ENCODE measurements at places on chromosomes 16 and 17.

DNA sequence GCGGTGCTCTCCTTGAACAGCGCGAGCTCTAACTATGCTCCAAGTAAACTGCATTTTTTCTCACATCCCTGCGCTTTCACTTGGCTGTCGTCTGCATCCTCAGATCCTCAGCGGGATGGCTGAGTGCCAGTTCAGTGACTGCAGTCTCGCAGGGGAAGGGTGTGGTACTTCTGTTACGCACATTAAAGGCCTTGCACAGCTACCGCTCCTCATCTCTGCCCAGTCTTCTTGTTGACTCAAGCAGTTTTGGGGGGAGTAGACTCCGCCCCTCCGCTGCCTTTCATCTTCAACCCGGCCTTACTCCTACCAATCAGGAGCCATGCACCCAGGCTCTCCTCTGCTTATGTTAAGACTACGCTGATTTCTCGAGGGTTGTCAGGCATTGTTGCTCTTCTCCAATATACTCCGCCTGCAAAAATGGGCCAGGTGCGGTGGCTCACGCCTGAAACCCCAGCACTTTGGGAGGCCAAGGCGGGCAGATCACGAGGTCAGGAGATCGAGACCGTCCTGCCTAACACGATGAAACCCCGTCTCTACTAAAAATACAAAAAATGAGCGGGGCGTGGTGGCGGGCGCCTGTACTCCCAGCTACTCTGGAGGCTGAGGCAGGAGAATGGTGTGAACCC lies 10.0 kb downstream of the ATP5PD start:
- DNase-seq = no peak

DNA sequence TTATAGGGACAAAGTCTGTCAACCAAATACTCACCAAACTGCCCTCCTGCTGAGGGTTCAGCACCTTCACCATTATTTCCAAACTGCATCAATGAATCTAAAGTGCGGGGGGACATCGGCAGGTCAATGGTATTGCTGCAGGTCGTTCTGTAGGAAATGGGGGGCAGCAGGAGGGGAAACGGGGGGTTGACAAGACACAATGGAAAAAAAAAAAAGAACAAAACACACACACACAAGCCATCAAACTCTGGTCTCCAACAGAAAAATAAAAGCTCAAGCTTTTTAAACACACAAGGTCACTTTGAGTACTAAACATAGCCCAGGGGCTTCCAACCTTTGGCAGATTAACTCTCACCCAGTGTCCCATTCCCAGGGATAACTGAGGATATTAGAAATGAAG lies 28.5 kb downstream of the STAT5A start:
- no peak for DNase-seq

- DNase-seq = no peak
These were observed 137.3 kb upstream of the CES5A start for GRCh38 chr16:56012482-56012811.

- no peak for DNase-seq
These were observed 11.1 kb downstream of the CANT1 start for GRCh38 chr17:78998311-78999055.

- DNase-seq = no peak
These were observed 256.7 kb downstream of the CDH11 start for GRCh38 chr16:64865069-64865696.

- no peak for DNase-seq
These were observed 4.2 kb upstream of the CBX4 start for GRCh38 chr17:79843474-79843815.

- DNase-seq = no peak
These were observed 17.7 kb upstream of the TOM1L1 start for GRCh38 chr17:54882950-54883349.

- no peak for DNase-seq
These were observed 13.5 kb downstream of the NME3 start for GRCh38 chr16:1757714-1758461.

DNA sequence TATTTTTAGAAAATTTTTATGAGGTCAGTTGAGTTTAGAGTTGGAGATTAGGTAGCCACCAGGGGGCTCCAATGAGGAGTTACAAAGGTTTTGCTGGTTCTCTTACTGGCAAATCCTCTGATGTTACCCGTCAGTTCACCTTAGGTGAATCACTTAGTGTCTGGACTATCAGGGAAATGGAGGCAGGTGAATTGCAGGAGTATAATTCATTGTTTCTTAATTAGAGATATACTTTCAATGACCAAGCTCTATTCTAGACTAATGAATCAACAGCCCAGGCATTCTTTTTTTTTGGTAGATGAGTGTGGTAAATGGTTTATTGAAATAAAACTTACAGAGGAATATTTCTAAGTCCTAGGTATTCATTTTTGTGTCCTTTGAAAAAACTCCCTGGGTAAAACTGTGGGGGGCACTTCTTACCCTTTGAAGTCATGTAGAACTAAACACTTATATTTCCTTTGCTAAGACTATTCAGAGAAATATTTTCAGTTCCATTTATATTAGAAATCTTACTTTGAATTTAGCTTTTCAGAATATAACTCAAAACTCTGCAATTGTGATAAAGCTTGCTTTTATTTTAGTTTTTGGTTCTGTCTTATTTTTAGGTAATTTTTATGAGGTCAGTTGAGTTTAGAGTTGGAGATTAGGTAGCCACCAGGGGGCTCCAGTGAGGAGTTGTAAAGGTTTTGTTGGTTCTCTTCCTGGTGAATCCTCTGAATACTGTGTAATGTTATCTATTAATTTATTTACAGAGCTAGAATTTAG lies 17.7 kb downstream of the PSMD11 start:
- DNase-seq = peak; percentile 49

DNA sequence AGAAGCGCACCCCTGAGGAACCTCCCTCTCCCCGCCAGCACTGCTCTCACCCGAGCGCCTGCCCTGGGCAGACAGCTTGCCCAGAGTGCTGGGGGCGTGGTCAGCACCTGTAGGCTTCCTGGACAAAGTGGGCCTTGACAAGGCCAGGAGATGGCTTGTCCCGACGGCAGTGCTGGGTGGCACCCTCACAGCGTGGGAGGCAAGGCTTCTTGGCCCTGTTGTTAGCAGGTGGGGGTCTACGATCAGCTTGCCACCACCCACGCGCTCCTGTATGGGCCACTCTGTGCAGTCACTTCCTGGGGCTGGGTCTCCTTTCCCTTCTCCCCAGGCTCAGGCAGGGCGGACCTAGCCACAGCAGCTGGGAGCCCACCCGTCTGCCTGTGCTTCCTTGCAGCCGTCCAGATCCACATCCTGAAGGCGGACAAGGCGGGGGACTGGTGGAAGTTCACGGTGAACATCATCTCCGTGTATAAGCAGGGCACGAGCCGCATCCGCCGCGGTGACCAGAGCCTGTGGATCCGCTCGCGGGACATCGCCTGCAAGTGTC lies 218.0 kb downstream of the NTN1 start:
- peak; percentile 56 for DNase-seq

DNA sequence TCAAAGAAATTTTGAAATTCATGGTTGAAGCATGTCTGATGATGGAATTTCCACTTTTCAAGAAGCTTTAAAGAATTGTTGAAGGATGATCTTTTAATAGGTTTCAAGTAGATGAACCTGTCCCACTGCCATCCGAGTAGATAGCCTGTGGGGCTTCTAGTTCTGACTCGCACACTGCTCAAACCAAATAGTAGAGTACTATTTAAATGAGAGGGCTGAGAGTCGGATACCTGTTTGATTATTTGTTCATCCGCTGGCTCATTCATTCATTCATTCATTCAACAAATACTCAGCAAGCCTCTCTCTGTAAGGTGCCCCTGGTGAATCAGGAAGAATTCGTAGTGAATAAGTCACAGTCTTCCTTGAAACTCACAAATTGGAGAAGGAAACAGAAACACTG lies 108.2 kb upstream of the IRX5 start:
- no peak for DNase-seq

DNA sequence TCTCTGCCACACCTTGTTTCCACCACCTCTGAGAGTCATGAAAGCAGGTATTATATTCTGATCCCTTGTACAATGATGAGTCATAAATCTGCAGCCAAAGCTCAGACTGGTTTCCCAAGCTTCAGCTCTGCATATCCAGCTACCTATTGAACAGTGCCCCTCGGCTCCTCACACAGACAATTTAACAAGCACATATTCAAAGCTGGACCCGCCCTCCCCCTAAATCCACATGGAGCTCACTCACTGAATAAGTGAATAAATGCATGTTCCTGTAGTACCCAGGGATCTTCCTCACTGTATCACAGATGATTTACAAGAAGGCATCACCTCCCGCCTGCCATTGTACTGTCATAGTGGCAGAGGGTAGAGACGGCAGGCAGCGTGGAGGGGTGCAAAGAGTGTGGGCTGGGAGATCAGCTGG lies 516.4 kb downstream of the GRIN2A start:
- no peak for DNase-seq

Data from memory B cell (primary cell).